ENCODE measurements at places on chromosomes 3 and 15. TPM values are rescaled to one million over a fixed set of nuclear protein-coding genes. Genes with fewer than 3 reads are reported as not detected.
A peak's percentile ranks its signal among the peaks of the same experiment; 100 is the strongest.

The TGM4 gene
- not detected for total RNA-seq

The CLRN1 gene
- not detected for total RNA-seq

The TF gene
- not detected for total RNA-seq

The RTP3 gene
- total RNA-seq: not detected

The SLITRK3 gene
- not detected for total RNA-seq

The PLA1A gene
- not detected for total RNA-seq

The CCR8 gene
- total RNA-seq: not detected

The FMN1 gene
- not detected for total RNA-seq

The NPAP1 gene
- not detected for total RNA-seq

The MEIS2 gene
- 103 TPM for total RNA-seq

The ITGB5 gene
- total RNA-seq: 80.4 TPM

The GABRR3 gene
- not detected for total RNA-seq

The LSAMP gene
- 45.1 TPM for total RNA-seq

The SLC22A13 gene
- not detected for total RNA-seq

The SCN10A gene
- not detected for total RNA-seq

The LRRC28 gene
- total RNA-seq: 67.0 TPM

The SNAP23 gene
- total RNA-seq: 122 TPM

- DNase-seq: peak; percentile 80
Observed at GRCh38 chr15:85947936-85948335, 131.7 kb upstream of the AGBL1 start.

DNA sequence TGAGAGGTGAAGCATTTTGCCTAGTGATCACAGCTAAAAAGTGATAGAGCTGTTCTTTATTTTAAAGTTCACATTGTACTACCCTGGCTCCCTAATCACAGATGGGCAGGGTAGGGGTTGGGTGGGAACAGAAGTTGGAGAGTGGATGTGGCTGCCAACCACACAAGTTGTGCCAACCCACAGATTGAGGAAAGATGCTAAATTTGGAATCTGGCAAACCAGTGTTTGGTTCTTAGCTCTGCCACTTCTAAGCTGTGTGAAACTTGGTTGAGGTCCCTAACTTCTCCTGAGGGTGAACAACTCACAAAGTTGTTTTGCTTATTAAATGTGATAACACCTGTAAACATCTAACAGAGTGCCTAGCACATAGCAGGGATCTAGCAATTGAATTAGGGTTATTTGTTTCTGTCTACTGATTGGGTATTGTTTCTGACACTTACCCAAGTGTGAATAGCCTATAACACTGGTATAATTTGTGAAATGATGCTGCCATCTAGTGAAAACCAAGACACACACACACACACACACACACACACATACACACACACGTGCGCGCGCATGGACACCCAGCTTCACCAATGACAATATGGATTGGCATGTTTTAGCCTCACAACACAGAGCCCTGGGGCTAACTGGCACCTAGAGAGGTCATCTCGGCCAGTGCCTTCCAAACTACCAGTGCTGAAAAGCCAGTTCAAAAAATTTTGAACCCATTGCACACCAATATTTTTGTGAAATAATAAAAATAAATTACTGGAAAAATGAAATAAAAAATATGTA lies 25.3 kb downstream of the ADGRG7 start:
- no peak for DNase-seq

DNA sequence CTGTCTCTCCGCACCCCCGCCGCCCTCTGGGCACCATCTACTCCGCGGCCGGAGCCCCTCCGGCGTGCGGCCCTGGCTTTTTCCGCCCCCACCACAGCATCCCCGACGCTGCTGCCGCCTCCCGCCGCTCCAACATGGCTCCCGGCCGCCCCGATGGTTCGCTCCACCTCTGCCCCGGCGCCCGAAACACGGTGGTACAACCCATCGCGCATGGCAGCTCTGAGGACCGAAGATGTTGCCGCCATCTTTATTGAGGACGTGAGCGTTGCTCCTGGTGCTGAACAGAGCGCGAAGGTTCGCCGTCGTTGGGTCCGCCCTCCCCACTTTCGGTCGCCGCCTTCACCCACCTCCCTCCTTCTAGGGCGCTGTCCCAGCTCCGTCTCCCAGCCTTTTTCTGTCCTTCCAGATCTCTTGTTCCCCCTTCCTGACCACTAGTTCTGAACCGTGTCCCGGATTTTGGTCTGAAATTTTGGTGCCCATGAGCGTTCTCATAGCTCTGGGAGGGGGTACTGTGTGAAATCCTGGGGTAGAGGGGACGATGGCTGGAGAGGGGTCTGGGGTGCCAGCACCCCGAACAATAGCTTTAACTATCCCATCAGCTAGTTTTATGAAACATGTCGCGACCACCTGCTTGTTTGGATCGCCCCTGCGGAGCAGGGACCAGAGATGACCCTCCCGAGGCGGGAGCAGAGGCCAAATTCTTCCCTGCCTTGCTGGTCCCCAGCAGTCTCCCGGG lies at the start of gene CELSR3:
Gene CELSR3 (minus strand): TSS at position 134 of the 736 bp plus-strand sequence. CDS start 252 bp downstream, outside the sequence.
- peak; percentile 89 for DNase-seq

GRCh38 chr3:69290430-69290829 lies 95.5 kb downstream of the FRMD4B start:
- DNase-seq: no peak

- DNase-seq: no peak
Observed at GRCh38 chr3:188513662-188514328, 359.8 kb downstream of the LPP start.

GRCh38 chr3:44128057-44128775 lies 113.5 kb upstream of the TOPAZ1 start:
- no peak for DNase-seq

DNA sequence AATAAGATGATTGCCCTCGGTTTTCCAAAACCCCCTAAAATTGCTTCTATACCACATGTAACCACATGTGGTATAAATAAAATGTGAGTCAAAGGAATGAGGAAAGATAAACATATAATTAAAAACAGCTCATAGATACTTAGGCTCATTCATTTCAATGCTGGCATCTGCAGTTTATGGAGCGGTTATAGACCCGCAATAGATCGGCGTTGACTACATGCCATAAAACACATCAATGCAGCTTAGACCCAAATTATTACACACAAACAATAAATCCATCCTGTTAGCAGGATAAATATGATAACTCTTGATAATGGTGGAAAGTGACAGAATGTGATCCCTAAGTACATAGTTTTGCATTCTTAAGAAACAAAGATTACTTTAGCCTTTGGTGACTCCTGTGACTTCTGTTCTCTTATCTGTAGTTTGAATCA lies 143.7 kb downstream of the NR2F2 start:
- DNase-seq: no peak

- no peak for DNase-seq
Observed at GRCh38 chr3:172209333-172210321, 170.2 kb downstream of the FNDC3B start.

DNA sequence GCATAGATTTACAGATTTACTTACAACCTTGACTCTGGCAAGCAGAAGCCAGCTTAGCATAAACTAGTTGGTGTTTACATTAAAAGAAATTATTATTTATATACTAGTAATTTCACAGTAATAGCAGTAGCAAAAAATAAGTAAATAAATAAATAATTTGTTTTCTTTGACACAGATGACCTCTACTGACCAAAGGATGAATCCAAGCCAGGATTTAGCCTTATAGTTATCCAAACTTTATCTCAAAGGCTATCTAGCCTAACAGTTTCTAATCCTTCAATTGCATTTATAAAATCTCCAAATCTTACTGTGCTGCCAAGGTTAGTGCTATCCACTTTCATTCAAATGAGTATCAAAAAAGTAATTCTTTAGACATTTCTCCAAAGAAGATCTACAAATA lies 64.3 kb downstream of the FRMD5 start:
- DNase-seq: no peak

DNA sequence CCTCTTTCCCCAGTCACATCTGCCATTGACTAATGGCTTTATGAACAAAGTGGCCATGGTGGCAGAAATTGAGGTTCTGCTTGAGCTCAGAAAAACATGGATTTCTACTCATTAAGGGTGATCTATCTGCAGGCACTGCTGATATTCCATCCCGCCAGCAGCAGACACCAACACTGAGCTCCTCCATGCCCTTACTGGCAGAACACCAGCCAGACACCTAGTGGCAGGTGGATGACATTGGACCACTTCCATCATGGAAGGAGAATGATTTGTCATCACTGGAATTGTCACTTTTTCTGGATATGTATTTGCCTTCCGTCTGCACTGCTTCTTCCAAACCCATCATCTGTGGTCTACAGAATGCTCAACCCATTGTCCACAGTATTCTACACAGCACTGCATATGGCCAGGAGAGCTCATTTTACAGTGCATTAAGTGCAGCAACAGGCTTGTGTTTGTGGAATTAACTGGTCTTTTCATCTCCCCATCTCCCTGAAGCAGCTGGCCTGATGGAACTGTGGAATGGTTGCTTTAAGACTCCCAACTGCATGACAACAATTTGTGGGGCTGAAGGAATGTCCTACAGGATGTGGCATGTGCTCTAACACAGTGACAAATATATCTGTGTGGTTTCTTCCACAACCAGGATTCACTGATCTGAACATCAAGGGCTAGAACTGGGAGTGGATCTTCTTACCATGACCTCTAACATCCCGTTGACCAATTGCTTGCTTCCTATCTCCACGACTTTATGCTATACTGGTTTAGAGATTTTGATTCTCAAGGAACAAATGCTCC lies 103.4 kb downstream of the WNT7A start:
- no peak for DNase-seq

- DNase-seq: no peak
Observed at GRCh38 chr3:143352850-143353550, 233.4 kb downstream of the CHST2 start.

- DNase-seq: no peak
Observed at GRCh38 chr3:140189976-140190375, 255.0 kb downstream of the CLSTN2 start.

GRCh38 chr3:141619450-141619849 lies 118.6 kb upstream of the RNF7 start:
- no peak for DNase-seq

GRCh38 chr15:43749690-43750345 lies 3.6 kb downstream of the PDIA3 start:
- no peak for DNase-seq

DNA sequence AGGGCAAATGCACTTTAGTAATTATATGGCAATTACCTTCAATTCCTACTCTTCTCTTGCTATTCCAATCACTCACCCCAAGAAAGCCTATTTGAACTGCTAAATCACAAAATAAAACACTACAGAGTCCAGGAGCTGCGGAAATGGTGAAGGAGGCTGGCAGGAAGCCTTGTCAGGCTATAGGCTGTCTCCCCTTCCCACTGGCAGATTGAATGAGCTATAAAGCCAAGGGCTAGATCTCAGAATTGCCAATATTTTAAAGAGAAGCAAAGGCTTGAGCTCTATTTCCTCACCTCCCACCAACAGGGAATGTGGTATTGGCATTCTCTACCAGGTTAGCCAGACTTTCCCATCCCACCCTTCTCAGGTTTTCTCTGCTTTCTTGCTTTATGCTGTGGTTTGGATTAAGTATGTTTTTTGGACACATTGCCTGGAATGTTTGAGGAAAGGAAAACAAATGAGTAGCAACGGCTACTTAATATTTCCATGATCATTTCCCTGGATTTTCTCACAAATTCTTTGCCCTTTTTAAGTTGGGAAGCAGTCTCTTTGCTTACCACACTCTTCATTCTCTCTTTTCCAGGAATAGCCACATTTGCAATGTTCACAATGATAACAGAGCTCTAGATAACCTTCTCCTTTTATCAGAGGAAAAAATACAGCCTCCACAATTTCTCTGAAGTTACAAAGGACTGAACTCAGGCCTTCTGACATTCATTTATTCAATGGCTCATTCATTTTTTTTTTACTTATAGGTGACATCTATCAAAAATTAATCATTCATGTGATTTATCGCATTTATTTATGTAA lies 1125.4 kb downstream of the ROBO1 start:
- no peak for DNase-seq

GRCh38 chr3:141485641-141486495 lies 959 bp upstream of the RASA2 start:
- DNase-seq: peak; percentile 14

GRCh38 chr3:73523661-73524060 lies 101.1 kb downstream of the PDZRN3 start:
- DNase-seq: peak; percentile 23

- peak; percentile 64 for DNase-seq
Observed at GRCh38 chr3:197495999-197496745, 59.6 kb downstream of the BDH1 start.

- no peak for DNase-seq
Observed at GRCh38 chr3:172692751-172693338, 18.0 kb downstream of the NCEH1 start.

- DNase-seq: peak; percentile 4
Observed at GRCh38 chr3:55426486-55426885, 60.6 kb downstream of the WNT5A start.

DNA sequence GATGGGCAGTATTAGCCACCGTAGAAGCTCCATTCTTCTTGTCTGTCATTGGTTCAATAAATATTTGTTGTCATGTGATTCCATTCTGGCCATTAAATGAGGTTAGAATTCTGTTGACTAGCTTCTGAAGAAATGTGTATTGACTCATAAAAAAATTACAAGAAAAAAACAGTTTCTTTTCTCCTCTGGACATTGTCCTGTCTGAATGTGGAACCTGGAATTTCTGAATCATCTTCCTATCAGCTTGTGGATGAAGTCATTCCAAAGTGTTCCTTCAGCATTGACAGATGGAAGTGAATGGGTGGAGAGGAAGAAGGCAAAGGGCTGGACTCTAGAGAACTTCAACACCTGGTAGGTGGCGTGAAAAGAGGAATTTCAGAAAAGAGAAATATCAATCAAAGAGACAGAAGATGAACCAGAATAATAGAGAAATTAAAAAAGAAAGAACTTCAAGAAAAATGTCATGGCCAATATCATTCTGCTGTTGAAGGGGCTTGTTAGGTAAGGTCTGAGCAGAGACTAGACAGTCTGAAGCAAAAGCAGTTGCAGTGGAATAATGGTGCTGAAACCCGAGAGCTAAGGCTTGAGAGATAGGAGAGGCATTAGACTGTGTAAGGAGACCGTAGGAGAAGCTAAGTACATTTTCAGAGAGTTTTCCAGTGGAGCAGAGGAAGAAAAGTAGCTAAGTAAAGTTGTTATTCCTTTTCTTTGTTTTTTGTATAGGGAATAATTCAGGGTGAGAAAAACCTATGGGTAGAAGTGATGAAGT lies 806.6 kb downstream of the SQOR start:
- no peak for DNase-seq

DNA sequence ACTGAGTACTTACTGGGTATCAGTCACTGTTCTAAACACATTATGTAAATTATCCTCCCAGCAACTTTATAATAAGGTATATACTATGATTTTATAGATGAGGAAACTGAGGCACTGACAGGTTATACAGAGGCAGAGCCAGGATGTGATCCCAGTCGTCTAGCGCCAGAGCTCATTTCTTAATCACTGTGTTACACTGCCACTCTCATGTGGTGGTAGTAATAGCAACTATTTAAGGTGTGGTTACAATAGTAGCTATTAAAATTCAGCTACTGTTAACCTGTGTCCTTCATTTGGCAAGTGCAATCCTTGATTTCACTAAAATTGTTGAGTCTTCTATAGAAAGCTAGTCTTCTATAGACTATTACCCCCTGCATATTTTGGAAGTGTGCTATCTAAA lies 43.1 kb upstream of the TRPC1 start:
- no peak for DNase-seq

- no peak for DNase-seq
Observed at GRCh38 chr3:66326340-66326739, 105.5 kb downstream of the SLC25A26 start.

- DNase-seq: peak; percentile 70
Observed at GRCh38 chr3:126100634-126101301, 16.8 kb upstream of the SLC41A3 start.
